ENCODE measurements at places on chromosomes 2 and 18.

GRCh38 chr2:103364177-103364576 is 602.3 kb downstream of the TMEM182 start:
- no peak for DNase-seq

DNA sequence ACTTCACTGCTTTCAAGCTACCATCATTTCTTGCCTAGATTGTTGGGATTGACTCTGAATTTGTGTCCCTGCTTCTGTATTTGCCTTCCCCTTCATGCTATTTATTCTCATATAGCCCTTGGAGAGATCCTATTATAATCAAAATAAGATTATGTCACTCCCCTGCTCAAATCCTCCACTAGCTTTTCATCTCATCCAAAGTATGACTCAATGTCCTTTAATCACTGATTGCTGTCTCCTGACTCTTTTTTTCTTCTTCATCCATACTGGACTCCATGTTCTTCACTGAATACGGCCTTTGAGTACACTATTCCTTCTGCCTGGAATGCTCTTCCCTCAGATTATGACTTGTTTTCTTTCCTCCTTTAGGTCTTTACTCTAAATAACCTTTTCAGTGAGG is 5.0 kb downstream of the RBKS start:
- DNase-seq, result no peak

DNA sequence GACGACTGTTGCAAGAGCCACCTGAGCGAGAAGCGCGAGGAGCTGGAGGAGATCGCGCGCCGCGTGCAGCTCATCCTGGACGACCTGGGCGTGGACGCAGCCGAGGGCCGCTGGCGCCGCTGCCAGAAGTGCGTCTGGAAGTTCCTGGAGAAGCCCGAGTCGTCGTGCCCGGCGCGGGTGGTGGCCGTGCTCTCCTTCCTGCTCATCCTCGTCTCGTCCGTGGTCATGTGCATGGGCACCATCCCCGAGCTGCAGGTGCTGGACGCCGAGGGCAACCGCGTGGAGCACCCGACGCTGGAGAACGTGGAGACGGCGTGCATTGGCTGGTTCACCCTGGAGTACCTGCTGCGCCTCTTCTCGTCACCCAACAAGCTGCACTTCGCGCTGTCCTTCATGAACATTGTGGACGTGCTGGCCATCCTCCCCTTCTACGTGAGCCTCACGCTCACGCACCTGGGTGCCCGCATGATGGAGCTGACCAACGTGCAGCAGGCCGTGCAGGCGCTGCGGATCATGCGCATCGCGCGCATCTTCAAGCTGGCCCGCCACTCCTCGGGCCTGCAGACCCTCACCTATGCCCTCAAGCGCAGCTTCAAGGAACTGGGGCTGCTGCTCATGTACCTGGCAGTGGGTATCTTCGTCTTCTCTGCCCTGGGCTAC is 1.2 kb downstream of the KCNF1 start:
- DNase-seq, result no peak

GRCh38 chr2:223856584-223856983 is 19.2 kb upstream of the AP1S3 start:
- no peak for DNase-seq

DNA sequence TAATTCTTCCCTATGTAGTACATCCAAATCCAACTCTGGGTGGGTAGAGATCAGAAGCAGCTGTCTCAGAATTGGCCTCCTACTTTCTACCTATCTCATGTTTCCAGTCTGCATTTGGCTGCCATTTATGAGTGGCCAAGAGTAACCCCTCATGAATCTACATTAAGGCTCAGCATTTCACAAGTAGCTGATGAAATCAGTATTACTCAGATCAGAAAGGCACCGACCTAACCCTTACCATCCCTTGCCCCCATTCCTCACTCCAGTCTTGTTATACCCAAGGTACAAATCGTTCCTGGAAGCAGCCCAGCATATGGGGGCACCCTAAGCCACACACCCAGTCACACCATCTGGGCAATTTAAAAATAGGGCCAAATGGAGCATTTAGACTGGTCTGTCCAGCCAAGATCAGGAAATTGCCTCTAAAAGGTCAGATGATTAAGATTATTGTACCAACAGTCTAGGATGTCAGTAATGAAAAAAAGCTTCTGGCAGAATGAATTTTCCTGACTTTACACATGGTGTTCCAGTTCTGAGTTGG is 37.1 kb downstream of the CD28 start:
- no peak for DNase-seq

GRCh38 chr2:229270551-229271410 is at the start of gene PID1:
TSS of gene PID1 (minus strand) at chr2:229271287. CDS start at chr2:229271043, 244 bp downstream.
- DNase-seq, result no peak

DNA sequence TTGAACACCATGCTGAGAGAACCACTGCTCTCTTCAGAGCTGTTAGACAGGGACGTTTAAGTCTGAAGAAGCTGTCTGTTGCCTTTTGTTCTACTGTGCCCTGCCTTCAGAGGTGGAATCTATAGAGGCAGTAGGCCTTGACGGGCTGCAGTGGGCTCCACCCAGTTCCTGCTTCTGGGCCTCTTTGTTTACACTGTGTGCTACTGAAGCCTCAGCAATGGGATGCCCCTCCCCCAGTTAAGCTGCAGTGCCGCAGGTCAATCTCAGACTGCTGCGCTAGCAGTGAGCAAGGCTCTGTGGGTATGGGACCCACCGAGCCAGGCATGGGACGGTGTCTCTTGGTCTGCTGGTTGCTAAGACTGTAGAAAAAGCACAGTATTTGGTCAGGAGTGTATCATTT is 162.3 kb upstream of the NXPH2 start:
- DNase-seq, result no peak

DNA sequence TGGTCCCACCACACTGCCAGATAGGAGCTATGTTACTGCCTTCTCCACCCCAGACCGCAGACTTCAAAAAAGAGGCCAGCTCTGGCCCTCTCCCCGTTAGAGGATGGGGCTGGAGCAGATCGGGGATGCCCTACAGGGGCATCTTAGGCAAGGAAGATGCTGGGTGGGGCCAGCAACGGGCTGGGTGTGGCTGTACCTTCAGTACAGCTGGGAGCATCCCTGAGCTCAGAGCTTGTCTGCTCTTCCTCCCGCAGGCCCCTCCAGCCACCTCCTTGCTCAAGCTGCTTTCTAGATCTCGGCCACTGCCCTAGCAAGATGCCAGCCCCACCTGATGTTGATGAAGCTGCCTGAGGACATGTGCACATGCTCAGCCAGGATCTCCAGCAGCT is 9.8 kb downstream of the PTPRN start:
- no peak for DNase-seq

DNA sequence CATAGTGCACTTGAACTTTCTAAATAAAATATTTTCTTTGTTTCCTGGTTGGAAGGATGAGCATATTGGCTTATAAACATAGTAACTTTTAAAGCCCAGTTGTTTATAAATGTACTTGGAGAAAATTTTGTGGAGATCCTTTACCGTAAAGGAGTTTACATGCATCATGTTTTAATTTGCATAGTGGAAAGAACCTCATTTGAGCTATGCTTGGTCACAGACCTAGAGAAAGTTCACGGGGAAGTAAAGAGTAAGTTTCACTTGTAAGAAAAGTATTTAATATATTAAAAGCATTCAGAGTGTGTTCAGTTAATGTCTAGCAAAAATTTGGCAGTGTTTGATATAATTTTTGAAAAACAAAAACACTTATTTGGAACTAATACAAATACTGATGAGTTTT is 45.3 kb downstream of the PIKFYVE start:
- DNase-seq, result peak; percentile 25

- no peak for DNase-seq
Measured at GRCh38 chr2:78541088-78541450, 484.4 kb upstream of the REG3G start.

GRCh38 chr2:31711737-31712136 is 131.0 kb upstream of the SRD5A2 start:
- no peak for DNase-seq

- no peak for DNase-seq
Measured at GRCh38 chr2:212177724-212178123, 360.9 kb downstream of the ERBB4 start.

DNA sequence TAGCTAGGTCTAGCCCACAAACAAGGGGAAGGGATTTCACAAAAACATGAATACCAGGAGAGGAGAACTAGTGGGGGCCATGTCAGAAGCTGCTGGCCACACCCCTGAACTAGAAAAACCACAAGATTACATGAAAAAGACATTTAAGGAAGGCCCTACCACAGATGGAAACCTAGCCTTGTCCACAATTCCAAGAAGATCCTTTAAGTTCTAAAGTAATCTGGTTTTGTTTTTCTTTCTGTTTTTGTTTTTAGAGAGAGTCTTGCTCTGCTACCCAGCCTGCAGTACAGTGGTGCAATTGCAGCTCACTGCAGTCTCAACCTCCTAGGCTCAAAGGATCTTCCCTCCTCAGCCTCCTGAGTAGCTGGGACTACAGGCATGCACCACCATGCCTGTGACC is 34.2 kb upstream of the CAB39 start:
- no peak for DNase-seq

DNA sequence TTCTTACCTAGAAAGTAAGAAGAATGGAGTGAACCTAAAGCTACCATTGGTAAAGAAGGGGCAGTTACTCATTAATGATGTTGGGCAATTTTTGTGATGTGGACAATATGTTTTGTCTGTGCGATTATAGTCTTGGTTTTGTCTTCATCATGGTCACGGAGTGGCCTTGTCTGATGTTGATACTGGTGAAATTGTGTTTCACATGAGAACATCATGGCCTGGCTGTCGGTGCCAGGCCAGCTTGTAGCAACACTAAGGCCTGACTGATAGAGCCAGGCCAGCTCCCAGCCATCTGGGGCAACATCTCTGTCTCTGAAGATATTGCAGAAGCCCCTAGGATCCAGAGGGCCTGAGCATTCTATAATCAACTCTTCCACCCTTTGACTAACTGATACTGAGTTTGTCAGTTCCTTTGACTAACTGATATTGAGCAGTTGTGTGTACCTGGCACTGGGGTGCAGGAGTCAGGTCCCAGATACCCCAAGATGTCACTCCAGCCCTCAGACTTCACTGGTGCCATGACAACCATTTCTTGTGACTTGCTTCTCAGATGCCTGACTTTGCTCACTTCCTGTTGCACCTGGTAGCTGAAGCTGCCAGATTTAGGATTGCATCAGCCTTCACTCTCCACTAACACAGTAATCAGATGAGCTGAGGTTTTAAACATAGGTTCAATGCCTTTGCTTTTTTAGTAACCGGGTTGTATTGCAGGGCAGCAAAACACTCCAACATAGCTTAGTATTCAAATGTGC is 62.5 kb downstream of the RPIA start:
- peak; percentile 72 for DNase-seq

DNA sequence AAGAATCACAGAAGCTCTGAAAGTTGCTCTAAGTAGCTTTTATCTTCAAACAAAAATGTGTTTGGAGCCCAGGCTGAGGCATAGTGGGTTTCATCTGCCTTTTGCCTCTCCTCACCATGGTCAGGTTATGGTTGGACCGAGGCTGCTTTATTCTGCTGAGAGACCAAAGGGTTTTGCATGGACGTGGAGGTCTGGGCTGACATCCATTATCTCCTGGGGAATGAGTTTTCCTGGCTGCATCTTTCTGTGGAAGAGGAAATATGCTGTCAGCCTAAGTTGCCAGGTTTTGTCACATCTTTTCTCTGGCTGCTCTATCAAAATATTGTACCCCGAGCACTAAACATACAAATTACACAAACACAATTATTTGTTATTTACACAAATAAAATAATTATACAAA is 223.2 kb downstream of the LDLRAD4 start:
- no peak for DNase-seq

- DNase-seq, result no peak
Measured at GRCh38 chr2:22907330-22907729, 477.6 kb upstream of the KLHL29 start.

DNA sequence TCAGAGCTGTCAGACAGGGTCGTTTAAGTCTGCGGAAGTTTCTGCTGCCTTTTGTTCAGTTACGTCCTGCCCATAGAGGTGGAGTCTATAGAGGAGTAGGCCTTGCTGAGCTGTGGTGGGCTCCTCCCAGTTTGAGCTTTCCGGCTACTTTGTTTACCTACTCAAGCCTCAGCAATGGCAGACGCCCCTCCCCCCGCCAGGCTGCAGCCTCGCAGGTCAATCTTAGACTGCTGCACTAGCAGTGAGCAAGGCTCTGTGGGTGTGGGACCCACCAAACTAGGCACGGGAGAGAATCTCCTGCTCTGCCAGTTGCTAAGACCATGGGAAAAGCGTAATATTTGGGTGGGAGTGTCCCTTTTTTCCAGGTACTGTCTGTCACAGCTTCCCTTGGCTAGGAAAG is 86.5 kb downstream of the EFEMP1 start:
- no peak for DNase-seq

GRCh38 chr2:10204326-10205161 is 82.0 kb downstream of the RRM2 start:
- DNase-seq, result no peak

DNA sequence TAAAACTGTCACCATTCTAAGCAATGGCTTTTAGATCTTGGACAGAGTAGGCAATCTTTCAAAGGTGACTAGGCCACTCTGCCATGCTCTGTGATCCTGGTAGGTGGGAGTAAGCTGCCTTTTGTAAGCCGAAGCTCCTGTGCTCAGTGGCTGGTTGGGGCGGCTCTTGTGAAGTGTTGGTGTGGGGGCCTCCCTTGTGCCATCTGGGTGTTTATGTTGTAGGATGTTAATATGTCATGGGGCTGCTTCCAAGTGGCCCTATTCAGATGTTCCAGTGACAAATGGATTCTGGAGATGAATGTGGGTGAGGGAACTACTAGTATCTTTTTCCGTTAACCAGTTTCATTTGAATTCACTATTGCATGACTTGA is 116.8 kb upstream of the SPRED2 start:
- DNase-seq, result no peak

DNA sequence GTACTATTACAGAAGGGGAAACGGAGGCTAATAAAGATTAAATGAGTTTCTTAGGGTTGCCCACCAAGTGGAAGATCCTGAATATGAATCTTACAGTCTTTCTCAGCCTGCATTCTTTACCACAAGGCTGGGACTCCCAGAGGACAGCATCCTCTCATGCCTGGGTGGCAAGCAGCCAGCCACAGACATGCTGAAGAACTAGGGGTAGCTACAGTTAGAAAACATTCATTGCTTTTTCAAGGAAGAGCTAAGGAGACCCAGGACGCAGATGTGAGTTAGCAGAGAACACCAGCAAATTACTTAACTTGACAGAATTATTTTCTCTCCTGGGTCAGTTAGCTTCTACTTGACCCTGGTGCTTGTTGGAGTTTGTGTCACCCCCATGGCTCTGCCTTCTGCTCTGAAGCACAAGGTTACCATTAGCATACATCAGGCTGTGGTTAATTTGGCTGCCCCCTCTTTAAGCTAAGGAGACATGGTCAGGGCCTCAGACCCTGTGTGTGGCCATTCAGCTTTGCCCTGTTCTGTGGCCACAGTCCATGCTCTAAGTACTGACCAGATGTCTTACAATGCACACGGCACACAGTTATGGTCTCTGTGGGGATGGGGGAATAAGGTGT is 132.3 kb upstream of the TNP1 start:
- no peak for DNase-seq

GRCh38 chr2:28281739-28282138 is 110.9 kb upstream of the FOSL2 start:
- no peak for DNase-seq

- no peak for DNase-seq
Measured at GRCh38 chr2:229728370-229728769, 14.0 kb upstream of the DNER start.

GRCh38 chr2:147045113-147045512 is 799.7 kb upstream of the ACVR2A start:
- peak; percentile 29 for DNase-seq

GRCh38 chr2:206368933-206369569 is 74.3 kb upstream of the ADAM23 start:
- no peak for DNase-seq

GRCh38 chr18:715626-716025 is 3.2 kb upstream of the ENOSF1 start:
- no peak for DNase-seq
